HuH-7.5 (cell line): ENCODE measurements at places on chromosomes 1 and 21.

- DNase-seq, result no peak
Measured at GRCh38 chr1:213017447-213018273, 2.0 kb upstream of the ANGEL2 start.

DNA sequence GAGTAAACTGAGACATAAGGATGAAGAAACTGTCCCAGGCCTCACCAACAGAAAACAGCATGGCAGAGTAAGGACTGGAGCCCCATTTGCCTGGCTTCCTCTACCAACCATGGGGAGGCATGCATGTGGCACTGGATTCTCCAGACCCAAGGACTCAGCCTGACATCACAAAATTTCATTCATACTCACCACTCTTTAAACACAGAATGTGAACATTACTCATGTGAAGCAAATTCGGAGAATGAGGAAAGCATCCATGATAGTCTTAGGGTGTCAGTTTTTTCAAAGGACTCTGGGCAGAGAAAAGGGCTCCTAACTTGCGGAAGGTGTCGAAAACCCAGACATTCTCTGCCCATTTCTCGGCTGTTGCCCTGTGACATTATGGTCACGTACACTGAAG, 83.9 kb downstream of the PCNX2 start:
- DNase-seq, result no peak

DNA sequence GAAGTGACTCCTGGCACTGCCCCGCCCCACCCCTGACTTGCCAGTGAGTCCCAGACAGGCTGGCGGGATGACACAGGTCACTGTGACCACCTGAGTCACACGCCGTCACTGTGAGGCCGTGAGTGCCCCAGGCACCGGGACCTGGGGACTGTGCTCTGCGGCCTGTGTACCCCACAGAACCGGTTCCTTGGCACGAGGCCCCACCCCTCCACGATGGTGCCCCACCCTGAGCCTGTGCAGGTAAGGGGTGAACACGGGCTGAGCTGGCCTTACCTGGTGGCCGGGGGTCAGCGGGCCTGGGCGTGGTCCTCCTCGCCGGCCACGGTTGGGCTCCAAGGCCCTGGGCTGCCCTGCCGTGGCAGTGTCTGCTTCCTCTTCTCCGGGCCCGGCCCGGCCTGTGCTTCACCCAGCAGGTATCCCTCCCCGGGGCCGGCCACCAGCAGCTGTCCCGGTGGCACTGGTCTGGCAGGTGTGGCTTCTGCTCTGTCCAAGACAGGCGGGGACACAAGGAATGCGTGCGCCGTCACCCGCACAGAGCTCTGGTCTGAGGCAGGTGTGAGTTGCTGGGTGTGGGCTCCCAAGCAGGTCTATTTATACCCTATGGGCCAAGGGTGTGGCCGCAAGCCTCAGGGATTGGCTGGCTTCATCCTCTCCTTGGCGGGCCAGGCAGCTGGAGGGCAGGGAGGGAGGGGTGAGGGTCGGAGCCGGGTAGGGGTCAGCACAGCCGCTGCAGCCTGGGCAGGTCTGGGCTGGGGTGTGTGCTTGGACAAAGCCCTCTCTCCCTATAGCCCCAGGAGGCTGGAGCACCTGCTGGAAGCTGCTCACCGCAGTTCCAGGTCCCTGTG, at the start of gene RNF223:
Gene RNF223, minus strand, starts transcription at position 564 of the 845 bp plus-strand sequence. CDS start 1,740 bp downstream, outside the sequence.
- no peak for DNase-seq

GRCh38 chr1:96183928-96184327, 537.7 kb upstream of the PTBP2 start:
- no peak for DNase-seq

DNA sequence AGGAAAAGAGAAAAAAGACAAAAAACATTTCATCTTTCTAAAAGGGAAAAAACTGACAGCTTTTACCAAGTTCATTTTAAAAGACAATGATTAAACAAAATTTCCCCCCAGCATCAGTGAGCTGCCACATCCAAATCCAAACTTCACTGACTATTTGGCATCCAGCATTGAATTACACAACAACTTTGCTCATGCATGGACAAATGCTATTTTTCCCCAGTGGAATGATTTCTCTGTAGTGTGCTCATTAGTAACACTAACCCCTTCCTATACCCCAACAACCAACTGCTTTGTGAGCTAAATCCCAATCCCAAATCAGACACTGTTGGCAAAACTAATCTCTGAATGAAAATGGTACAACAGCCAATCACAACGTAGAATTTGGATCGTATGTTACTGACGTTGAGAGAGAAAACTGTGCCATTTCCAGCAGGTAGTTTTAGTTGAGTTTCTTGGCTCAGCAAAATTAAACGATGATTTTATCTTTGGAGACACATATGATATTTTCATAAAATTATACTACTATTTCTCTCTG, 37.9 kb downstream of the PIK3R3 start:
- no peak for DNase-seq

DNA sequence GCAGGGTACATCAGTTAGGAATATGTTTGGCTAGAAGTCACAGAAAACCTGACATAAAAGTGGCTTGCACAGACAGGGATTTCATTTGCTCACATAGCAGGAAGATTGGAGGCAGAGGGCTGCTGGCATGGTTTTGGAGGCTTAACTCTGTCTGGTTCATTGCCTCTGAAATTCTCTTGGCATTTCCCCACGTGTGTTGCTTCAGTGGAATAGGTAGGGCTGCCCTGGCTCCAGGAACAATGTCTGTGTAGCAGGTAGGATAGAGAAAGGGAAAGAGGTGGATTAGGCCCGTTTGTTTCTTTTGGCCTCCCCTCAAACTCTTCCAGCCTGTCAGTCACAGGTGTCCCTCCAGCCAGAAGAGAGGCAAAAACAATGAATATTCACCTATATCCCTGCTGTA, 20.5 kb upstream of the SIPA1L2 start:
- DNase-seq, result no peak

DNA sequence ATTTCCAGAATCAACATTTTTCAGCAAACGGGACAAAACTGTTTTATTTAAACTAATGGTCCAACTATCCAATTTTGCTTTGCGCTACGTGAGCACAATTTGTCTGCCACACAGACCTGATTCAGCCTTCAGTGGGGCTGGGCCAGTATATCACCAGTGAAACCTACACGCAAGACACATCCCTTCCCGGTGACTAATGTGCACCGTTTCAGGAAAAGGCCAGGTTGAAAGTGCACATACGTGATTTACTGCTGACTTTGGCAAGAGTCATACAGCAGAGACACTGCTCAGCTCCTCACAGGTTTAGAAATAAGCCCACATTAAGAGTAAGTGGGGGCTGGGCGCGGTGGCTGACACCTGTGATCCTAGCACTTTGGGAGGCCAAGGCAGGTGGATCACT, 5.1 kb upstream of the TMEM51 start:
- DNase-seq, result no peak

DNA sequence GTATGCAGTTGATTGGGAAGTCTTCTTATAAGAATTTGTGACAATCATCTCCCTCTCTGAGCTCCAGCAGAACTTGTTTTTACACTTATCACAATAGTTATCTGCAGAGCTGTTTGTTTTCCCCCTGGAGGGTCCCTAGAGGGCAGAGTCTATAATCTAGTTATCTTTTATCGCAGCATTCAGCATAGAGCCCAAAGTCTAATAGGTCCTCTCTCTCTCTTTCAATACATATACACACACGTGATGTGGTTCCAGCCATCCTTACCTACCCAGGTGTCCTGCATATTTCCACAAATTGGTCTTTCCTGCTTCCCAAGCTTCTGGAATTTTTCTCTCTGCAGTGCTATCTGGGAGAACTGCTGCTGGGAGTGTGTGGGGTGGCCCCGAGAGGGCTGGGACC, 229.6 kb upstream of the KIAA0040 start:
- no peak for DNase-seq

- no peak for DNase-seq
Measured at GRCh38 chr1:100077531-100077930, 55.2 kb downstream of the SASS6 start.

GRCh38 chr1:55445416-55445815, 230.3 kb upstream of the USP24 start:
- no peak for DNase-seq

DNA sequence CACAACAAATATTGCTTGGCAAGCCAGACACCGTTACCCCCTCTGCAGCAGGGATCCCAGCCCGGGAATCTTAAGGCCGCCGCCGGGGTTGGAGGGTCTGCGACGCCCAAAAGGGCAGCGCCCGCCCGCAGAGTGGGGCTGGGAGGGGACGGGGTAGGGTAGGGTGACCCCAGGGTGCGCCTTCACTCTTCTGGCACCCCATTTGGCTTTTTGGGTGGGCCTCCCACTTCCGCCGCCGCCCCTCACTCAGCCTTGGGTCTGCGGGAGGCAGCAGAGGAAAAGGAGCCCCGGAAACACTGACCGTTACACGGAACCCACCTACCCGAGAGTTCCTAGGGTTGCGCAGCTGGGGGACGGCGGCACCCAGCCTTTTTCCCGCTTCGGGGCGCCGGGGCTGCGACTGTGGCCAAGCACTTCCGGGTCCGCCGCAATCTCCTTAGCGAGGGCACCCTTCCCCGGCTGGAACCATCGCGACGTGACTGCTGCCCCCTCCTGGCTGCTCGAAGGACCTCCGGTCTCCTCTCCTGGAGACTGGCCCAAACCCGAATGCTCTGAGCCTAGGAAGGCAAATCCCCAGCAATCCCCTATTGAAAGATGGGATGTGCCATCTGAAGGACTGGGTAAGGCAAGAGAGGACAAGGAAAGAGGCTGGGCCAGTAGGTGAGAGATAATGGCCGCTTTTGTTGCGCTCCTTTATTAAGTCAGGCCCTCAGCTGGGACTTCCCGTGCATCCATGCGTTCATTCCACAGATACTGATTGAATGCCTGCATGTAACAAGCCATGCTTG, at the start of gene PIGC:
Gene PIGC, minus strand, starts transcription at position 404 of the 788 bp plus-strand sequence. CDS start 1,447 bp downstream, outside the sequence.
- DNase-seq, result peak; percentile 67

GRCh38 chr21:16578912-16579311, 849.1 kb downstream of the USP25 start:
- DNase-seq, result no peak

- no peak for DNase-seq
Measured at GRCh38 chr1:233376382-233377110, 49.0 kb downstream of the MAP3K21 start.

DNA sequence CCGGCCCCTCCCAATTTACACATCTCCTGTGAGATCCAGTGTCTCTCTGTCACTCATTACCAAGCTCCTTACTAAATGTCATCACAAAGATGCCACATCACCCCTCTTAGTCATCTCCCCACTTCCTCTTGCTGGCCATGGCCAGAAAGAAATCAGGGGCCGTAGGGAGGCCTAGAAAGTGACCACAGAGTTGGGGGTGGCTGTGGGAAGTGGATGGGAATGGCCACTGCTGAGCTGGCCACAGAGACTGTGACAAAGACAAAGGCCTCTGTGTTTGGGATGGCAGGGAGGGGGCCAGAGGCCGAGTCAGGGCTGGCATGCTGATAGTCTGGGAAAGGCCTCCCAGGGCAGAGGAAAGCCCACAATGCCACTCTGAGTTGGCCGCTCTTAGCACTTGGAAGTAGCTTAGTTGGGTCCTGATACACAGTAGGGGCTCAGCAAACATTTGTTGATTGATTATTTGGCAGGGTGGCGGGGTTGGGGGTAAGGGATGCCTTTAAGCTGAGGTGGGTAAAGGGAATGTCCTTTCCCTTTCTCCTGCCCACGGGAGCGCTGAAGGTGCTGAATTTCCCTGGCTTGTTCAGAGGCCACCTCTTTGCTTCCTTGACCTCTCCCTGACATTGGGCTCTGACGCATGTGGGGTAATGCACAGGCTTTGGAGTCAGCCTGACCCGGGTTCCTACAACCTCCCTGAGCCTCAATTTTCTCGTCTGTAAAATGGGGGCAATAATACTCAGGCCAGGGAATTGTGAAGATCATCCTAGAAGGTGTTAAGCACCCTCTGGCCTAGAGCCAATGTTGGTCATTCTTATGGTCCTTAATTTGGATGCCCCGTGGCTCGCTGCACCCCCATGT, 13.2 kb downstream of the NAV1 start:
- DNase-seq, result no peak

DNA sequence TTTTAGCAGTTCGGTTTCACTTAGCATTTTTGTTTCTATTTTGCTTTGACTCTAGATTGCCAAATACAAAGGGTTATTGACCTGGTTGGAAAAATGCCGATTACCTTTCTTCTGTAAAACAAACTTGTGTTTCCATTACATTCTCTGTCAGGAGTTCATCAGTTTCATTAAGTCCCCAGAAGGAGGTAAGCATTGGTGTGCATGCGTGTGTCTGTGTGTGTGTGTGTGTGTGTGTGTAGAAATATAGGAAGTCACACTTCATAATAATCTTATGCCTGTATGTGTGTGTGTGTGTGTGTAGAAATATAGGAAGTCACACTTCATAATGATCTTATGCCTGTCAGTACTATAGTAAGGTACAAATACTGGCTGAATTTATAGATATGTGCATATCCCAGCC, 10.0 kb downstream of the RGSL1 start:
- DNase-seq, result no peak

DNA sequence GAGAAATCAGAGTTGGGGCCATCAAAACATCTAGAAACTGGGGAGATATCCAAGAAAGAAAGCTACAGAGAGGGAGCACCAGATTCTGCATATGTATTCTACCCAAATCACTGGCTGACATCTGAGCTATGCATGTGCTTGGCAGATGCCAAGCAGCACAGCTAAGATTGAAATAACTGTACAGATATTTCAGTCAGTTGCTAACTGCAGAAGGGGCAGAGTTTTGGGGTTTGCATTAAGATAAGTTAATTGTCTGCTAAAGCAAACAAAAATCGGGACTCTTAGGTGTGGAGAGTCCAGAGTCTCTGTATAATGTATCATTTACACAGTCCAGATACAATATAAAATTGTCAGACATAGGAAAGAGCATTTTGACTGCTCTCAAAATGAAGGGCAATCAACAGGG, 437.1 kb downstream of the PTBP2 start:
- DNase-seq, result no peak

- DNase-seq, result no peak
Measured at GRCh38 chr21:32717851-32718316, 9.9 kb downstream of the SYNJ1 start.

DNA sequence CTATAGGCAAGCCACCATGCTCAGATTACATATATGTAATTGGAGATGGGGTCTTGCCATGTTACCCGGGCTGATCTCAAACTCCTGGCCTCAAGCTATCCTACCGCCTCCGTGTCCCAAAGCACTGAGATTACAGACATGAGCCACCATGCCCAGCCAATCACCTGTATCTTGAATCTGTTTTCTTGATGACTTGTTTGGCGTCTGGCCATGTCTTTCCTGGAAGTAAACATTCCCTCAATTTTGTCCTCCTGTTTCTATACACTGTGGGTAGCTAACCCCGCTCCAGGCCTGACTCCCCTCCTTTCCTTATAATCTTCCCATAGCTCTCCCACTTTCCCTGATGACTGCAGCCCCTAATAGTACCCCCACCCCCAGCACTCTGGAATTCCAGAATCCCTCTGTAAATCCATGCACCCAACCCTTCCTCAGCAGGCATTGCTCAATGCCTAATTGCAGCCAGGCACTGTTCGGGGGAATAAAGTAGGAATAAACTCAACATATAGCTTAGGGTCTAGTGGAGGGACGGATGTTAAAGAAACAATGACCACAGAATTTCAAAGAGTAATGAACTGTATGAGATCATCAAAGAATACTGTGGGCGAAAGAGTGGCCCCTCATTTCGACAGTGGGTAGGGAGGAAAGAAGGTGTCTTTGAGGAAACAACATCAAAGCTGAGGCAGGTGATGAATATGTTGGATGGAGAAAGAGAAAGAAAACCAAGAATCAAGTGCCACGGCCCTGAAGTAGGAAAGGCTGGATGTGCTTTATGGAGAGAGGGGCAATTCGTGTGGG, 161.5 kb downstream of the ADSS2 start:
- no peak for DNase-seq
